ENCODE measurements at places on chromosomes 4 and X.

- no peak for DNase-seq
These were observed 22.9 kb upstream of the TADA2B start for GRCh38 chr4:7020290-7020689.

GRCh38 chr4:89823416-89823815 is 13.5 kb downstream of the SNCA start:
- DNase-seq: no peak

GRCh38 chrX:152844256-152844655 is 13.4 kb downstream of the NSDHL start:
- no peak for DNase-seq

GRCh38 chrX:11751261-11751660 is 6.8 kb upstream of the MSL3 start:
- no peak for DNase-seq

DNA sequence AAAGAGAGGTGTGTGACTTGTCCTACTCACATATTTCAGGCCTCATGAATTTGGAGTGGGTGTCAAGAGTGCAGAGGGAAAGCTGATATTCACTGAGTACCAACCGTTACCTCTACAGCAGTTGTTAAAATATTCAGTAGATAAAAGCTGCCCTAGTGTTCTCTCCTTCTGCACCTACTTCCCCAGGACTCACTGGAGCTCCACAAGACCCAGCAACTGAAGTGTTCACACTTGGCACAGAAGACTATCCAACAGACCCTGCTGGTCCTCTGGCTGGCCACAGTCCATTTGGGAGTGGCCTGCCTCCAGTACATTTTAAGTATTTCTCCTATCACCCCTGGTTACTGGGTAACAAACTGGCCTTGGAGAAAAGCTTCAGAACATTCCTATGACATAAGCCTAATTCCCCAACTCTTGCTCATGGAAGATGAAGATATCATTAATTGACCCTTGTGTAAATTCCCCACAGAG is 70.8 kb downstream of the PPARGC1A start:
- DNase-seq: no peak

GRCh38 chr4:169121861-169122382 is 111.9 kb upstream of the CBR4 start:
- DNase-seq: no peak

DNA sequence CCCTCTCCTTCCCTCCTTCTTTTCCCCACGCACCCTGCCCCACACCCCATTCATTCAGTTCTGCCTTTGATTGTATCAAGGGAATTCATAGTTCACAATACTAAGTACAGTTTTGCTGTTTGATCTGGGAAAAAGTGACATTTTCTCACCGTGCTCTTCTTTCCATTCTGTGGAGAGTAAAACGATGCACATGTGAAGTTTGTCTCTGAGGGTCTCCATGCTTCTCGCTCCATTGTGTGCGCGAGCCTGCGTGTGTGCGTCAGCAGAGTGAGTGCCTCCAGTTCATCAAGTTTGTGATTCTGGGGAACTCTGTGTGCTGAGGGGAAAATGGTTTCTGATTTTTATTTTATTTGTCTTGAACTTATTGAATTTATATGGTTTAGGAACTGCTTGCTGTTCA is 1.9 kb downstream of the STK26 start:
- no peak for DNase-seq

- no peak for DNase-seq
These were observed 47.5 kb downstream of the ZGRF1 start for GRCh38 chr4:112589206-112589605.

DNA sequence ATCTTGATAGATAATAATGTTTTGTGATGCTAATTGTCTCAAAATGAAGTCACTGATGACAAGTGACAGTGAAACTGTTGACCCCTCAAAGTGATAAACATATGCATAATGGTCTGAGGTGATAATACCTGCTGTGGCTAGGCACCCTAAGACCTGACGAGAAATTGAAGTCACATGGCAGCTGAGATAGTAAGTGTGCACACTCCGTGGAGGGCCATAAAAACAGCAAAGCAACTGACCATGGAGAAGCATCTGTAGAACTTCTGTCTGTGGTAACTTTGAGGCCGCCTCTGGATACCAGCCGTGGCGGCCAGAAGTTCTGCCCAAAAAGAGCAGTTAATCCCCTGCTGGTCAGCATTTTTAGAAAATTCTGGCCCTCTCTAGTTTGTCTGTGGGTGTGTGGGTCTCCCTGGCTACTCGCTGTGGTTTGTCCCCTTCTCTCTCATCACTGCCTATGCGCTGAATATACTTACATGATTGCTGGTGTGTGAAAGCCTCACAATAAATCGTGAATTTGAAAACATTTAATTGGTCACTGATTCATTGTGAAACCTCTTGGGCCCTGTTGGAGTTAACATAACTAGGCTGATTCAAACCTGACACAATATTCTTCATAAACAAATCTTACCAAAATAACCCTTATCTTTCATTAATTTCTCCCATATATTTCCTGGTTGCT is 50.6 kb downstream of the CCDC149 start:
- DNase-seq: no peak

DNA sequence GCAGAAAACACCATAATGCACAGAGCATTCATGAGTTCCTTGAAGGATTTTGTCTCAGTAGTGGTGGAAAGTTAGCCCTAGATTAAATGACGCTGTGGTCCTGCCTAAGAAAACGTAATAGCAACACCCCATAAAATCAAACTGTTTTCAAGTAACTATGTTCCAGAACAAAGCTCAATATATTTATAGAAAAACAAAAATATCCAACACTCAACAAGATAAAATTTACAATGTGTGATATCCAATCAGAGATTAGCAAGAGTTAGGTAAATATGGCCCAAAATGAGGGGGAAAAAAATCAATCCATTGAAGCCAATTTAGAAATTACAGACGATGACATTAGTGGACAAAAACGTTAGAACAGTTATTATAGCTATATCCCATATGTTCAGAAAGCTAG is 9.9 kb upstream of the GAB1 start:
- no peak for DNase-seq

- no peak for DNase-seq
These were observed 144.1 kb downstream of the SLC7A11 start for GRCh38 chr4:138097912-138098600.

DNA sequence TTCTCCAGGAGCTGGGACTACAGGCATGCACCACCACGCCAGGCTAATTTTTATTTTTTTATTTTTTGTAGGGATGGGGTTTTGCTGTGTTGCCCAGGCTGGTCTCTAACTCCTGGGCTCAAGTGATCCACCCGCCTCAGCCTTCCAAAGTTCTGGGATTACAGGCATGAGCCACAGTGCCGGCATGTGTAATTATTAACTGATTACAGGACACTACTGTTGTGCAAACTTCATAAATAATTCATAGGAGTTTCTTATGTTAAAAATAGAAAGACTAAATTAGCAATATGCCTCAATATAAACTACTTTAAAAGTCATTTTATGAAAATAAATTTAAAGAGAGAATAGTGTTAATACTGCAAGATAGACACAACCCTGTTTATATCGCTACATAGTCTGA is 221.9 kb downstream of the SNCA start:
- DNase-seq: no peak

- no peak for DNase-seq
These were observed 153.9 kb downstream of the CEP135 start for GRCh38 chr4:56102601-56103000.

DNA sequence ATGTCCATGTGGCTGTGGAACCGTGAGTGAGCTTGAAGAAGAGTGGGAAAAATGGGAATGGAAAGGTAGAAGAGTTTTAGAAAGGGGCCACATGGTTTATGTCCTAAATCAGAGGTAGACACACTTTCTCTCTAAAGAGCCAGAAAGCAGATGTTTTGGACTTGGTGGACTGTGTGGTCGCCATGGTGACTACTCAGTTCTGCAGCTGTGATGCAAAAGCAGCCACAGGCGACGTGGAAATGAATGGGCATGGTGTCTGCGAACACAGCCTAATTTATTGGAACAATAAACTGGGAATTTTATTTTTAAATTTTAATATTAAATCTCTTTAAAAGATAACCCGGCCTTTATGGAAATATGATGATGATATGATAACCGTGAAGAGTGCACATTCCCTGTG is 386.0 kb upstream of the FAT1 start:
- DNase-seq: no peak

- no peak for DNase-seq
These were observed 103.1 kb upstream of the BMP3 start for GRCh38 chr4:80927420-80927819.

DNA sequence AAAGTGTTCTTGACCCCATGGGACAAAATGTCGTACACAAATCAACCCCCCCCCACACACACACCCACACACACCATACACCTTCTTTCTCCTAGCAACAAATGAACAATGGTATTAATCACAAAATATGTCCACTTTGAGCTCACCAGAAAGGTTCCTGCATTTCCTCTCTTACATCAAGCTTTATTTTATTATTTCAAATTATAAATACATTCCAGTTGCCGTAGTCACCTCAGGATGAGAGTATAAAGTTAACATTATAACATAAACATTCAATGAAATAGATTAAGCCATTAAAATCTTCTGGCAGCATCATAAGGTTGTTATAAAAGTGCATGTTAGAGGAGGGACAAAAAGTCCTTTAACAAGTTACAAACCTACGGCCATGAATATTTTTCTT is 7.3 kb downstream of the XK start:
- DNase-seq: no peak

GRCh38 chr4:89737888-89738287 is 99.1 kb downstream of the SNCA start:
- no peak for DNase-seq

DNA sequence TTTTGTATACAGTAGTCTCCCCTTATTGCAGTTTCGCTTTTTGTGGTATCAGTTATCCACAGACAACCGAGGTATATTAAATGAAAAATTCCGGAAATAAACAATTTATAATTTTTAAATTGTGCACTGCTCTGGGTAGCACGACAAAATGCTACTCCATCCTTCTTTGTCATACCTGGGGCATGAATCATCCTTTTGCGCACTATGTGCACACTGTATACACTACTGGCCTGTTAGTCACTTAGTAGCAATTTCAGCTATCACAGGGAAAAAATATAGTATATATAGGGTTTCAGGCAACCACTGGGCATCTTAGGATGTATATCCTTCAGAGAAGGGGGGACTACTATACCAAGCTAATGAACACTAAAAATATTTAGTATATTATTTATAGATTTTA is 198.8 kb upstream of the FAT4 start:
- DNase-seq: no peak

- no peak for DNase-seq
These were observed 49.8 kb downstream of the RWDD4 start for GRCh38 chr4:183609151-183609550.

GRCh38 chr4:149997881-149998421 is 80.3 kb upstream of the DCLK2 start:
- no peak for DNase-seq

DNA sequence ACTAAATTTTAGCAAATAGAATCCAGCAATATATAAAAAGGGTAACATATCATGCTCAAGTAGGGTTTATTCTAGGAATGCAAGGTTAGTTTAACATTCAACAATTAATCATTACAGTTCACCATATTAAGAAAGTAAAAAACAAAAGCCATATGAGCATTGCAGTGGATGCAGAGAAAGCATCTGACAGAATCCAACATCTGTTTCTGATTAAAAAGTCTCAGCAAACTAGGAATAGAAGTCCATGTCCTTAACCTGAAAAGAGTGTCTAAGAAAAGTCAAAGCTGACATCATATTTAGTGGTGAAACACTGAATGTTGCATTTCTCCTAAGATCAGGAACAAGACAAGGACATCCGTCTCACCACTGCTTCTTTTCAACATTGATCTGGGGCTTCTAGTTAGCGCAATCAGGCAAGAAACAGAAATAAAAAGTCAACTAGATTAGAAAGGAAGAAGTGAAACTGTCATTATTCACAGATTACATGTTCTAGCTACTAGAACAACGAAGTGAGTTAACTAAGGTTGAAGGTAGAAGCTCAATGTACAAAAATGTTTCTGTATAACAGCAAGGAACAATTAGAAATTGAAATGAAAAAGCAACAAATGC is 49.3 kb downstream of the MRPL1 start:
- DNase-seq: no peak

GRCh38 chr4:78990938-78991810 is 51.9 kb upstream of the PAQR3 start:
- no peak for DNase-seq

DNA sequence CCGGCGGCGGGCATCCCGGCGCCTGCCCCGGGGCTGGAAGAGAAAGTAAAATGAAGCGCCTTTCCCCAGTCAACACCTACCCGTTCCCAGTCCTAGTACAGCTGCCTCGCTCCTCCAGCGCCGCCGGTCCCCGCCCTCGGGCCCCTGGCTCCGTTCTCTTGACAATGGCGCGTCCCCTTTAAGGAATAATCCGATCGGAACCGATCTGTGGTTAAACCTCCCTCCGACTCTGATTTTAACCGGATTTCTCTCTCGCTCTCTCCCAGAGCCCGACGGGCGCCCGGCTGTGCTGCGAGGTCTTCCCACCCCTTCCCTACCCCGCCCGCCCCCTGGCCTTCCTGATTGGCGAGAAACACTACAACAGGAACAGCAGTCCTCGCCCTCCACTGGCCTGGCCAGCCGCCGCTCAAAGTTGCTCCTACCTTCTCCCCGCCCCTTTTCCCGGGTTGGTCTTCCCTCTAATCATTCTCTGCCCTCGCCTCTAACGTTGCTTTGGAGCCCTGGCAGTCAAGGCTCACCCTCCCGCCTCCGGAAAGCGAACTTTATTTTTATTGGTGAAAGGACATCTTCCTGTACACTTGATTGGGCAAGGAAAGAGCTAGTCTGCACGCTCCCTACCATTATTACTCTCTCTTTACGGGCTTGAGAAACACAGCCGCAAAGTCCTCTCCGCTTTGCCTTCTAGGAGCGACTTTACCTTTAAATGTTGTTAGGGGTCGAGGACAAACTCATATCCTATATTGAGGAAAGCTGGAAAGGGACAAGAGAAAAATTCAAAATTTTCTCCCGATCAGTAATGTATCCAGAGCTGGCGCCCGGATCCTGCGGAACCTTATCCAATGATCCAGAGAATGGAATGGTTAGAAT is at the start of gene FRYL:
Gene FRYL, minus strand, starts transcription at position 282 of the 867 bp plus-strand sequence. CDS start 145,869 bp downstream, outside the sequence.
- peak; percentile 99 for DNase-seq

DNA sequence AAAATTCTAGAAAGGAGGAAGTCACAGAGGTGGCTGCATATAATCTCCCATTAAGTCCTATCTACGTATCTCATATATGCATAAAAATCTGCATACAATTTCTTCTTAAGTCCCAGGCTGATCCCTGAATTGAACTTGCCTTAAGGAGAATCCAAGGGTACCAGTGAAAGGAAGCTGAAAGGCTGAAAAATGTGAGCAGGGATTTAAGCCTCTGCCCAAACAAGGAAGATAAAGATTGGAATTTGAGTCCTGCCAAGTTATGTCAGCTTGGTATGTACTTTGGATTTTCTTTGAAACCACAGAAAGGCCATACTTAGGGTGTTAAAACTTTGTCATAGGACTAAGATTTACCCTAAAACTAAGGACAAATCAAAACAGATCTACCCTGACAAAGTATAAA is 26.5 kb upstream of the GEMIN8 start:
- no peak for DNase-seq

Data from stimulated activated CD4-positive, alpha-beta T cell treated with anti-CD3 and anti-CD28 coated beads, Interleukin-4, amount 100 ng/mL, for 24 hours (primary cell).